ENCODE measurements at places on chromosomes 2 and 18. TPM values are rescaled to one million over a fixed set of nuclear protein-coding genes. Genes with fewer than 3 reads are reported as not detected.

The AMER3 gene
- total RNA-seq, result not detected

The ATP6V1B1 gene
- total RNA-seq, result not detected

The FOSL2 gene
- 3.4 TPM for total RNA-seq

The C2orf78 gene
- total RNA-seq, result not detected

The RBM43 gene
- total RNA-seq, result 0.52 TPM

The PKDCC gene
- total RNA-seq, result 28.5 TPM

The C2orf66 gene
- total RNA-seq, result not detected

The ARHGAP28 gene
- total RNA-seq, result not detected

The RIT2 gene
- not detected for total RNA-seq

DNA sequence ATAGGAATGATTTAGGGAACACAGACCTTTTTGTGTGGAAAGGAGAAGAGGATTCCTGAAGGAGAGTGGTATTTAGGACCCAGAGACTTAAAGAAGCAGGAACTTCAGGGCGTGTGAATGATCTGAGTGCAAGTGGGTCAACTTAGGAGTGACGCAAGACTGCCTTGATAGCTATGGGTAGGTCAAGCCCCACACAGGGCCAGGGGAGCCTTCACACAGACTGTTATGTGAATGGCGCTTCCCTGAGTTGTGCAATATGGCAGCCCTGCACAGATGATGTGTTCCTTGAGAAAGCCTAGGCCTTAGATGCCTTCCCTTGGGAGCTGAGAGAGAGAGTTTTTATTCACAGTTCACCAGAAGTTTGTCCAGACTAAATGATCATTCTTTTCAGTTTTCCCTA lies 47.1 kb upstream of the IGFBP5 start:
- no peaks in the 10 kb centered on the region for H3K27me3 ChIP-seq
- no peaks in the 10 kb centered on the region for H3K36me3 ChIP-seq
- no peak for DNase-seq

DNA sequence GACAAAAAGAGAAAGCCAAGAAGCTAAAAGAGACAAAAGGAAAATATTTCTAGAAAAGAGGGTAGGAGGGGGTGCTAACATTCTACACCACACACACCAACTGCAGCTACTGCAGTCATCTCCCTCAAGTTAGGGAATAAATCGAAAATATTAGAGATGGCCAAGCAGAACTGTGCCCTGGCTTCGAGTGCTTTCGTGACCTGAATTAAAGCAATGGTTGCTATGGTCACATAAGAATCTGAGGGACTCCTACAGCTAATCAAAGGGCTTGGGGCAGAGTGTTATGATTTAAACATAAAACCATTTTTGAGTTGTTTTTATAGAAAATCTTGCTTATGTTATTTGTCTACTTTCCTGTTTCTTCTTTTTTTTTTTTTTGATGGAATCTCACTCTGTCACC lies 159.6 kb upstream of the HNRNPA3 start:
- H3K27me3 ChIP-seq, result 0 out of 3 replicates have a peak, but pooled peaks cover 10% of the 10 kb centered on the region
- H3K4me3 ChIP-seq, result no peak overlapping the region
- H3K27ac ChIP-seq, result no peak overlapping the region
- no peak for DNase-seq
- H3K36me3 ChIP-seq, result no peaks in the 10 kb centered on the region

GRCh38 chr2:27214941-27215340 lies 2.2 kb upstream of the CAD start:
- no peak overlapping the region for H3K4me3 ChIP-seq
- no peak overlapping the region for H3K27ac ChIP-seq
- H3K4me1 ChIP-seq, result peaks cover 53% of the 10 kb centered on the region

DNA sequence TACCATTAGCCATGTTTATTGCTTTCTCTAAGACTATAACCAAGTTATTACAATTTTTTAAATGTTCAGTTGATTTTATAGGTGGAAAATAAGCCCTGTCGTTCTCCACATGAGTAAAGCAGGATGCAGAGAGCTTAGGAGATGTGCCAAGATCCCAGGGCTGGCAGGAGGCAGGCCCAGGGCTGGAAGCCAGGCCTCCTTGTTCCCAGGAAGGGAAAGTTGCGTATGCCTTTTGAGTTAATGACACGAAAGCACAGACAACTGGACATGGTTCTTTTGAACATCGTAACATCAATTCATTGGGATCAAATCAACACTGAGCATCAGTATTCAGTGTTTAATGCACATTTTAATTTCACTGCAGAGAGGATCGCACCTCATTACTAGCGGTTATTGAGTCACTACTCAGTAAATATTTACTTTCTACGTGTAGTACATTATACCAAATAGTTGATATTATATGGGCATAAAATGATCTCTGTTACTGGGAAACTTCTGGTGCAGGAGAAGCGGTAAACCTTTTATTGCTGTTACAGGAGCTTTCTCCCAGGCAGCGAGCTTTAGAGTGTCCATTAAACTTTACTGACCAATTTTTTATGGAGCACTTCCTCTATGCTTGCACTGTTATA lies 60.0 kb downstream of the RNF144A start:
- H3K27ac ChIP-seq, result no peak overlapping the region
- no peaks in the 10 kb centered on the region for H3K27me3 ChIP-seq
- H3K4me1 ChIP-seq, result no peaks in the 10 kb centered on the region
- H3K36me3 ChIP-seq, result no peaks in the 10 kb centered on the region

DNA sequence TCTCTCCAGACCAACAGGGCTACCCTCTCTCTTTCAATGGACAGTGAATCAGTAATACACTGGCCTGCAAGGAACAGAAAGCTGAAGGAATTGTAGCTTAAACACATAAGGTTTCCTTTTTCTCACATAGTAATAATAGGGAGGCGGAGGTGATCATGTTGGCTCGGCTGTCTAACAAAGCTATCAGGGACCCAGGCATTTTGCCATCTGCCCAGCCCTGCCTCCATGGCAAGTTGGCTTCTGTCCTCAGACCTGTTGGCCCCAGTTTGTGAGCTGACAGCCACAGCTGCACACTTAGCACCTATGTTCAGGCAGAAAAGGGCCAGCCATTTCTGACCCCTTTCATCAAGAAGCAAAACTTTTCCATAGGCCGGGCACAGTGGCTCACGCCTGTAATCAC lies 2.0 kb upstream of the CHRNG start:
- DNase-seq, result no peak
- H3K4me3 ChIP-seq, result no peak overlapping the region
- no peaks in the 10 kb centered on the region for H3K36me3 ChIP-seq

GRCh38 chr2:155273323-155273722 lies 574.8 kb downstream of the KCNJ3 start:
- no peak for DNase-seq
- no peaks in the 10 kb centered on the region for H3K4me1 ChIP-seq
- no peak overlapping the region for H3K27ac ChIP-seq
- no peaks in the 10 kb centered on the region for H3K27me3 ChIP-seq
- H3K4me3 ChIP-seq, result no peak overlapping the region
- no peaks in the 10 kb centered on the region for H3K36me3 ChIP-seq

- H3K36me3 ChIP-seq, result no peaks in the 10 kb centered on the region
- no peak for DNase-seq
- H3K4me1 ChIP-seq, result peaks cover 10% of the 10 kb centered on the region
- no peak overlapping the region for H3K27ac ChIP-seq
- no peaks in the 10 kb centered on the region for H3K27me3 ChIP-seq
- H3K4me3 ChIP-seq, result no peak overlapping the region
These were observed 58.2 kb upstream of the NEUROD1 start for GRCh38 chr2:181738563-181738962.

DNA sequence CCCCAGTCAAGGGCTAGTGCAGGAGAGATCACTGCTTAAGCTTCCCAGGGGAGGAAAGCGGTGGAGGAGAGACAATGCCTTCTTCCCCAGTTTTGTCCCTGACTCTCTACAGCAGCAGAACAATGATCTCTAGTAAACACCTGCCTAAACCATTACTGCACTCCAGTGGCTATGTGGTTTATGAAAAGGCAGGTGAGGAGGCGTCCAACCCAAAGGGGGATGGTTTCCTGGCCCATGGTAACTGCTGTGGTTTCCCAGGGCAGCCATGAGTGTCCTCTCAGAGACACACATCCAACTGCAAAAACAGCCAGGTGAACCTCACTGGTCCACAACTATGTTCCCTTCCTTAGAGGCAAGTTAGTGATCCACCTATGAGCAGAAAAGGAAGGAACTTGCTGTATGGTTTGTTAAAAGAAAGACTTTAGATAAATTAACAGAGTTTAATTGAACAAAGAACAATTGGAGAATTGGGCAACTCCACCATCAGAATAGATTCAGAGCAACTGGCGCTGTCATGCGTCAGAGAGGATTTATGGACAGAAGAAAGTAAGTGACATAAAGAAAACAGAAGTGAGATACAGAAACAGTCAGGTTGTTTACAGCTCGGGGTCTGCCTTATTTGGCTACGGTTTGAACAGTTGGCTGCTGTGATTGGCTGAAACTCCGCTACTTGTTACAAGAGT lies 4.8 kb upstream of the TTC39C start:
- no peak overlapping the region for H3K4me3 ChIP-seq
- no peaks in the 10 kb centered on the region for H3K36me3 ChIP-seq
- H3K4me1 ChIP-seq, result no peaks in the 10 kb centered on the region

DNA sequence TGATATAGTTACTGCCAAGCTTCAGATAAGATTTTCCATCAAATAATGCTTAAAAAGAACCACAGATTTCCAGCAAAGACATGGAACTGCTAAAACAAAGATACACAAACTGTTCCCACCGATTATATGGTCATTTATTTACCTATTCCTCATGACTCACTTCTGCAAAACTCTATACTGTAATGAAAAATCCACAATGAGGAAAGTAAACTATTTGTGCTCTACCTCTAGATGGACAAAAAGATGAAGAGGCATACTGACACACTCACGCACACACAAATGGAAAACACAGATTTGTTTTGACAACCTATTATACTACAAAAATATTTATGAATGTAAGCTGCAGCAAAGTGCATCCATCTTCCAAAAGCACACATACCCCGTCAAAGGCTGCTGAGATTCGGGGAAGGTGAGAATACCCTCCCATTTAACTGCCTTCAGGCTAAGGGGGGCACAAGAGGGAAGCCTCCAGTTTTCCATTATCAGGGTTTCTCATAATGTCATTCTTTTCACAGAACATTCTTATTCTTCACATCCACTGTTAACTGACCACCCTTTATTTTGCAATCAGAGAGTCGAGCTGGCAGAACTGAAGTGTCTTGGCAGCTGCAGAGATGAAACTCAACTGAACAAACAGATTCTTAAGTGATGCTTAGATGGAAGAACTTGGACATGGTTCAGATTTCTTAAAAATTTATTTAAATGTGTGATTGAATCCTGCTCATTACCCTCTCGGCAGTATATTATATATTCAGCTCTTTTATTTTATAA lies 115.9 kb upstream of the TANK start:
- no peak overlapping the region for H3K27ac ChIP-seq
- no peaks in the 10 kb centered on the region for H3K27me3 ChIP-seq
- DNase-seq, result no peak
- no peaks in the 10 kb centered on the region for H3K36me3 ChIP-seq
- H3K4me1 ChIP-seq, result no peaks in the 10 kb centered on the region

GRCh38 chr2:165791421-165792103 lies 2.5 kb downstream of the GALNT3 start:
- DNase-seq, result no peak
- 0 out of 2 replicates have a peak, but pooled peaks cover 12% of the 10 kb centered on the region for H3K4me1 ChIP-seq
- peaks cover 14% of the 10 kb centered on the region for H3K27me3 ChIP-seq

- H3K27ac ChIP-seq, result no peak overlapping the region
- no peak for DNase-seq
- H3K4me1 ChIP-seq, result peaks cover 10% of the 10 kb centered on the region
- H3K27me3 ChIP-seq, result peaks cover 4% of the 10 kb centered on the region
- no peaks in the 10 kb centered on the region for H3K36me3 ChIP-seq
- peak overlapping the region; percentile 40 for H3K4me3 ChIP-seq
These were observed 859 bp downstream of the GREB1L start for GRCh38 chr18:21242780-21243401.

GRCh38 chr2:190997526-190998113 lies 16.4 kb downstream of the STAT1 start:
- no peak overlapping the region for H3K4me3 ChIP-seq
- H3K4me1 ChIP-seq, result no peaks in the 10 kb centered on the region

GRCh38 chr2:216559625-216560156 lies 61.0 kb downstream of the RPL37A start:
- no peak overlapping the region for H3K4me3 ChIP-seq
- no peaks in the 10 kb centered on the region for H3K36me3 ChIP-seq
- no peak overlapping the region for H3K27ac ChIP-seq
- H3K4me1 ChIP-seq, result peaks cover 29% of the 10 kb centered on the region
- H3K27me3 ChIP-seq, result no peaks in the 10 kb centered on the region
- no peak for DNase-seq

DNA sequence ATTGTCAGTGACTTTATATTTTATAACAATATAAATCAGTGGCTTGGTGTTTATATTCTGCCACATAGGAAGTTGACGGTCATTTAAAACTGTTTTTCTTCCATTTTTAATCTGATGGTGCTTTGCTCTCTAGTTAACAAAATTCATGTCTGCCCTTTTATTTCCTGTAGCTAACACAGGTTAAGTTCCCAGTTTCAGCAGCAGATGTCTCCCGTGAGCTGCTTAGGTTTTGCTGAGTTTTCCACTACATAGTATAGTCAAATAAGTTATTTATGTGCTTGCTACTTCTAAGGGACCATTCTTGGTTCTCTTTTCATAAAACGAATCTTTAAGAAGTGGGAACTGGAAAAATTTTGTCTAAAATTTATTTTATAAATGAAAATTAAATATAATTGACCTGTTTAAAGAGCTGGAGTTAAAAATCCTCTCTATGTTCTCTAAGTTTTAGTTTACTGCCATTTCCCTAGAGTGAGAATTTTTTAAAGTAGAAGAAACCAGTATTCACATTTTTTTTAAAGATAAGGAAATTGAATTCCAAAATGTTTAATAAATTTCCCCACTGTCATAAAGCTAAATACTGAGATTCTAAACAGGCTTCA lies 20.6 kb downstream of the HTR2B start:
- peaks cover 46% of the 10 kb centered on the region for H3K36me3 ChIP-seq
- no peak overlapping the region for H3K4me3 ChIP-seq
- DNase-seq, result peak; percentile 50
- H3K27ac ChIP-seq, result no peak overlapping the region
- H3K27me3 ChIP-seq, result no peaks in the 10 kb centered on the region

DNA sequence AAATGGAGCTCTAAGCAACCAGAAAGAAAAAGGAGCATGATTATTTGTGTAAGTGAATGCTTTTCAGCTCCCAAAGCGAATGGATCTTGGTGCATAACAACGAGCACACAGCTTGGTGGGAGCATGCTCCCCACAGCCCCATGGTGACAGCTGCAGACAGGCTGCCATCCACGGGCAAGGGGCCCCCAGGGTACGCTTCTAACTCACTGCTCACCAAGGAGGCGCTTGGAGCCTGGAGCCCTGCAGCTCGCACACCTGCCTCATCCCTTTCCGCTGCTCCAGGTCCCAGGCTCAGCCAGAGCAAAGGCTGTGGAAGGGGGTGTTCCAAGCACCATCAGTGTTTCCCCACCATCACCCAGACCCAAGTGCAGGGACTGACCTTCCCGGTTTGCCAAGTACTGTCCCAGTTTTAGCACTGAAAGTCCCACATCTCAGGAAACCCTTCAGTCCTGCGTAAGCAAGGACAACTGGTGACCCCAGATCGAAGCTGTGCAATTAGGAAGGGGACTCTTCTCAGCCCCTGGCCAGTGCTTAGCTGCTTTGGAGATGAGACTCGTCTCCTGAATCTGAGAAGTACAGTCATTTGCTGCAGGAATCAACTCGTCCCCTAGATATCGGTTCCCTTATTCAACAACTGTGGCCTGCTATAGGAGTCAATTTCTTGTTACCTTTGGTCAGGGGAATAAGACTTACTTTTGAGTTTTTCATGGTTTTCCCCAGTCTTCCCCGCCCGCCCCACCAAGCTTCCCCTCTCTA lies 50.0 kb upstream of the ATG16L1 start:
- no peaks in the 10 kb centered on the region for H3K4me1 ChIP-seq
- H3K27me3 ChIP-seq, result no peaks in the 10 kb centered on the region
- DNase-seq, result no peak

Measured in HepG2 (cell line).